Stimulated activated naive B cell treated with anti-CD40 and anti-IgM and Interleukin-4, amounts not matched to agents 10 μg/mL and 1 μg/mL and 100 μg/mL, for 72 hours (primary cell): ENCODE measurements at places on chromosomes 16 and 17.
A peak's percentile ranks its signal among the peaks of the same experiment; 100 is the strongest.

- no peak for DNase-seq
These were observed 31.5 kb upstream of the FBXW10B start for GRCh38 chr17:15650741-15651582.

- DNase-seq: no peak
These were observed 20.1 kb upstream of the HAPSTR1 start for GRCh38 chr16:9071377-9071776.

- no peak for DNase-seq
These were observed 5.5 kb upstream of the ASGR1 start for GRCh38 chr17:7184647-7185046.

GRCh38 chr16:65285128-65286048, 163.5 kb upstream of the CDH11 start:
- no peak for DNase-seq

DNA sequence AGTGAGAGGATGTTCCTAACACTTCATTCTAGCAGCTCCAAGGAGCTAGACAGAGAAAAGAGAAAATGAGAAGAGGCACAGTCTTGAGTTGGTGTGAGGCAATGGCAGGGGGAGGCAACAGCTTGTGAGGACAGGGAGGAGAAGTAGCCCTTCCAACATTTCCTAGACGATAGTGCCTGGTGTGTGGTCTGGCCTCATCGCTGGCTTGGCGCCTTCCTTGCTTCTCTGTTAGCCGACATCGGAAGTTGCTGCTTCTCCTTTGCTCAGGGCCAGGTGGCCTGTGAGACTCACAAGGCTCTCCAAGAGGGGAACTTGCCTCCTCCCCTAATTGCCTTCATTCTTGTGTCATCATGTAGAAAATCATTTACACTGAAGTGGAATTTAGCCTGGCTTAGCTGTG, 208.7 kb downstream of the MAP2K4 start:
- no peak for DNase-seq

DNA sequence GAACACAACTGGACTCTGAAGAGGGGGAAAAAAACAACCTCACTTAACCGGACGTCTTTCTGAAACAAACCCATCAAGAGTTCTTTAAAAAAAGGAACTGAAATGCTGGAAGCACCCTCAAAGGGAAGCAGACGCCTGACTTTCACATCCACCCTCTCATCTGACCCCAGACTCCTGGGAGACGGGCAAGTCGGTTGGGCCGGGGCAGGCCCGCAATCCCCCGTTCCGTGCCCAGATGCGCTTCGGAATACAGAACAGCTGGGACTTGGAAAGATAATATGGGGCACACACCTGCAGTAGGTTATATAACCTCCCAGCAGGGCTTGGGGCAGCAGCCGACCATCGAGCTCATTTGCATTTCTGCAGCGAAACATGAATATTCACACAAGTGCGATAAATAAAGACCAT, 3.7 kb downstream of the ARHGAP27 start:
- DNase-seq: peak; percentile 42

DNA sequence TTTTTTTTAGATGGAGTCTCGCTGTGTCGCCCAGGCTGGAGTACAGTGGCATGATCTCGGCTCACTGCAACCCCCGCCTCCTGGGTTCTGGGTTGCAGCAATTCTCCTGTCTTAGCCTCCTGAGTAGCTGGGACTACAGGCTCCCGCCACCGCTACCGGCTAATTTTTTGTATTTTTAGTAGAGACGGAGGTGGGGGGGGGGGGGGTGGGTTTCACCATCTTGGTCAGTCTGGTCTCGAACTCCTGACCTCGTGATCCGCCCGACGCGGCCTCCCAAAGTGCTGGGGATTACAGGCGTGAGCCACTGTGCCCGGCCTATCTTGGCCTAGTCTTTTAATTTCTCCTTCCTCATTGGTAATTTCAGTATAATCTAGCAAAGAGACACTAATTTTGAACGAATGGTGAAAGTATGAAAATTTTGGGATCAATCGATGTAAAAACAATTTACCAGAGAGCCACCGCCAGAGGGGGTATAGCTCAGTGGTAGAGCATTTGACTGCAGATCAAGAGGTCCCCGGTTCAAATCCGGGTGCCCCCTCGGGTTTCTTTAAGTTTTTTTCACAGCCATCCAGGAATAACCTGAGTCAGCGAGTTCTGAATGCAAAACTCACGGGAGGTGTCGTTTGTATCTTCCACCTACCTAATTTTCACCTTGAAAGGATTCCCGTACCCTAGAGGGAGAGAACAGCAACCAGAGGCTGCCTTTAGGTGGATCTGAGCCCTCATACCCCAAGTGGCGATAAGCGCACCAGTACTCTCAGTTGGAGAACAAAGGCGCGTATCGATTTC, 2.5 kb upstream of the LASP1 start:
- peak; percentile 60 for DNase-seq

DNA sequence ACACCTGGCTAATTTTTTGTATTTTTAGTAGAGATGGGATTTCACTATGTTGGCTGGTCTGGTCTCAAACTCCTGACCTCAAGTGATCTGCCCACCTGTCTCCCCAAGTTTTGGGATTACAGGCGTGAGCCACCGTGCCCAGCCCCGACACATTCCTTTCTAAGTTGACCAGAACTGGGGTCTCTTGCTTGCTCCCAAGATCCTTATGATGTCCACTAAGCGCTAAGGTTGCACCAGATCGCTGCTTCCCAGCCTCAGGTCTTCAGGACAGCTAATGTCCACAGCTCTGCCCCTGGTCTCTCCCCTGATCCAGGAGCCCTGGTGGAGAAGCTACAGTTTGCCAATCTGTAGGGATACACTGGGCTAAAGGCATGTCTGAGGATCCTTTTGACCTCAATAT, 29.5 kb downstream of the NSMCE1 start:
- DNase-seq: no peak

DNA sequence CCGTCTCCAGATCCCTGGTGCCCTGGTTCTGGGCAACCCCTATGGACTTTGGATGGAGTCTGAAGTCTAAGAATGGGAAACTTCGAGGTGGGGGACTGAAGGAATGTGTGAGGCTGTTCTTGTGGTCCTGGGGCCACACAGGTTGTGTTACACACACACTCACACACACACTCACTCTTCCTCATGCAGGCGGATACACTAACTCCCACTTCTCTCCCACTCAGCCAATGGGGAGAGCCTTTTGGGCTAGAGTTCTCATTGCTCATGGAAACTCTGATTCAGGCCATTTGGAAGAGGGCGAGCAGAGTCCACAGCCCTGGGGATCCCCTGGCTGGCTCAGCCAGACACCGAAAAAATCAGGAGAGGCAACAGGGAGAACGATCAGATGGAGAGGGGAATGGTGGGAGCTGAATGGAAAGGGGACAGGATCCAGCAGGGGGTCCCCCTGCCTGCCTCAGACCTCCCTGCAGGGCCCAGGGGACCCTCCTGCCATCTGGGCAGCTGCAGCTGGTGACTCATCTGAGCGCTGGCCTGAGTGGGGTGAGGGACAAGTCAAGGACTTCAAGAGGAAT, 9.1 kb downstream of the IGFBP4 start:
- DNase-seq: no peak

DNA sequence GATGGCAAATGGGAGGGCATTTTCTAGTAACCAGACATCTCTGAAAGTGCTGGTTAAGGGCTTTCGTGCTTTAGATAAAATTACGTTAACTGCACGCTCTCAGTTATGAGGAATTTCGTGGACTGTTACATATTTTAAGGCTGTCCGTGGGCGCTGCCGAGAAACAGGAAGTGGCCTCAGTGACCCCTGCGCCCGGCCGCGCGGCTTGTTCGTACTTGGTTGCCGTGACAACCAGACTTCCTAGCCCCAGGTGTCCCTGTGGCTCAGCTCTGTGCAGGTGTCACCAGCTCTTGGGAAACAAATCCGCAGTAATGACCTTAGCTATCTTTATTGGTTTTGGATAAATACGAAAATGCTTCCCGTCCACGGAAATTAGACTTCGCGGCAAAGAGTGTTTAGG, 52.7 kb downstream of the LMF1 start:
- DNase-seq: no peak

DNA sequence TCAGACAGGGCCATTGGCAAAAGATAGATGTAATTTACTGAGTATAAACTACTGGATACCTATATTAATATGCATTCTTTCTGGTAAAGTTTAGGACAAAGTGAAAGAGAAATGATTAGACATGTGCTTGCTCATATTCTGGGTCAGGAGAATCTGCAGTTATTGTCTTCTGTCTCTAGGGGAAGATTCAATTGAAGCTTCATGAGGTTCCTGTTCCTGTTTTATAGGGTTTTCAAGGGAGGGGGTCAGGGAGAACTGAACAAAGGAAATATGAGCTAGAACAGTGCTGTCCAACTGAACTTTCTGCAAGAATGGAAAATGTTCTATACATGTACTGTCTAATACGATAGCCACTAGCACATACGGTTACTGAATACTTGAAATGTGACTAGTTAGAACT, 59.3 kb upstream of the CORO6 start:
- no peak for DNase-seq

DNA sequence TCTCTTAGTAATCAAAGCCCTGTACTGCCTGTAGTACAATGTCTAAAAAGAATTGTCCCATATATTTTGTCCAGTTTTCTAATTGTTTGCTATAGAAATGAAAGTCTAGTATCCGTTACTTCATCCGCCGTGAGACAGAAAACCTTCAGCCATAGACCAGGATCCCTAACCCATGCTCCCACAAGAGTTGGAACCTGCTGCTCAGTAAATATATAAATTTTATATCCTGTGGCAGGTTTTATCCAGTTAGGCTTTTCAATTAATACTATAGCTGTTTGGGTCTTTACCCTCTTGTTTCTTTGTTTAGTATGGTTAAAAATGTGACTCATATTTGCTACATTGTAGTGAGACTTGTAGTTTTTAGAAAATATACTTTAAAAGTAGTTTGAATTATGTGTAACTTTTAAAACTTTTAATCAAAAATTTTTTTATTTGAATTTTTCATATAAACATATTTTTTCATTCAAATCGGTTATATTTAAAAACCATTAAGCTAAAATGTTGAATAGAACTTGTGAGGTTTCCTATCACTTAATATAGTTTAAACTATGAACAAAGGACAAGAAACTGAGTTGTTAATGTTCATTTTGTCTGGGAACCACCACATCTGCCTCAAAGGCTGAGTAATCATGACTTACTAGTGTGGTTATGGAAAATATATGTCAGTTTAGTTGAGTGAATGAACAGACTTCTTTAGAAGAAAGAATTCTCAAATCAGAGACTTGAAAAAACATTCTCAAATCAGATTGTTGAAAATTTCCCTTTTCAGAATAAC, 54.8 kb downstream of the VMP1 start:
- DNase-seq: no peak

GRCh38 chr16:82177555-82177954, 7.5 kb upstream of the MPHOSPH6 start:
- DNase-seq: no peak

- no peak for DNase-seq
These were observed 150.5 kb downstream of the KATNIP start for GRCh38 chr16:27700304-27700995.

GRCh38 chr17:82647593-82648164, 565 bp downstream of the WDR45B start:
- peak; percentile 37 for DNase-seq

- DNase-seq: no peak
These were observed 6.6 kb upstream of the NACA2 start for GRCh38 chr17:61597607-61598006.

DNA sequence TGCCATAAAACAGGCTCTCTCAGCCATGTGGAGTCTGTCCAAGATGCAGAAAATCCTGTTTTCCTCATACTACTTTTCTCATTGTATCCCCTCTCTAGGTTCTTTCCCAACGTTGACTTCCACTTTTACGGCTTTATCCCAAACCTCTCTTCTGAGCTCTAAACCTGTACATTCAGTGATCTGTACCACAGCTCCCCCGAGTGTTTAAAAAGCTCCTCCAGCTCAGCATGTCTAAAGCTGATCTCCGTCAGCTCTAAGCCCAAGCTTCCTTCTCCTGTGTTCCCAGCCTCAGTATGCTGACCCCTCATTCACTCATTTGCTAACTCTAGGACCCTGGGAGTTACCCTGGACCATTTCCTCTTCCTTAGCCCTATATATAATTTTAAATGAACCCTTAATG, 144.6 kb downstream of the DNAH9 start:
- DNase-seq: no peak

GRCh38 chr17:72063262-72063661, 57.6 kb upstream of the SOX9 start:
- DNase-seq: no peak

DNA sequence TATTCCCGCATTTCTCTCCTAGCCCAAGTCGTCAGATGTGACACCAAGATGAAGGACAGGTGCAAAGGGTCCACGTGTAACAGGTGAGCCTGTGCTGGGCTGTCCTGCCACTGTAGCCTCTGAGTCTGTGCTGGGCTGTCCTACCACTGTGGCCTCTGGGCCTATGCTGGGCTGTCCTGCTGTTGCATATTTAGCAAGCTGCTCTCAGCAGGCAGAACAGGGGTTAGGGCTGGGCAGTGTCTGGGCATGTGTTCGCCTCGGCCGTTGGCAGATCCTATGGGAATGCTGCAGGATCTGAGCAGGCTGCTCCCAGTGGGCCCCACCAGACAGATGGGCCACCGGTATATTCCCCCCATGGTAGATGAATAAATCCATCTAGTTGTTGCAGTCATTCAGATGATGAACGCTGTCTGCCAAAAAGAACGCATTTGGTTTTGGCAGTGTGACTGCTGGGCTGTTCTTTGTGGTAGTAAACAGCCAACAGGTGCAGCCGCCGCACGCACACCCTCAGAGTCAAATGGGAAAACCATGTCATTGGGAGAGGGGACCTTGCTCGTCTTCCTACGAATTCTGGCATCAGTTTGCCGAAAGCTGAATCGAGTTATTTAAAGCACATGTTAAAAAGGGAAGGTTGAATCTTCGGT, 49.2 kb downstream of the CRISPLD2 start:
- DNase-seq: no peak

DNA sequence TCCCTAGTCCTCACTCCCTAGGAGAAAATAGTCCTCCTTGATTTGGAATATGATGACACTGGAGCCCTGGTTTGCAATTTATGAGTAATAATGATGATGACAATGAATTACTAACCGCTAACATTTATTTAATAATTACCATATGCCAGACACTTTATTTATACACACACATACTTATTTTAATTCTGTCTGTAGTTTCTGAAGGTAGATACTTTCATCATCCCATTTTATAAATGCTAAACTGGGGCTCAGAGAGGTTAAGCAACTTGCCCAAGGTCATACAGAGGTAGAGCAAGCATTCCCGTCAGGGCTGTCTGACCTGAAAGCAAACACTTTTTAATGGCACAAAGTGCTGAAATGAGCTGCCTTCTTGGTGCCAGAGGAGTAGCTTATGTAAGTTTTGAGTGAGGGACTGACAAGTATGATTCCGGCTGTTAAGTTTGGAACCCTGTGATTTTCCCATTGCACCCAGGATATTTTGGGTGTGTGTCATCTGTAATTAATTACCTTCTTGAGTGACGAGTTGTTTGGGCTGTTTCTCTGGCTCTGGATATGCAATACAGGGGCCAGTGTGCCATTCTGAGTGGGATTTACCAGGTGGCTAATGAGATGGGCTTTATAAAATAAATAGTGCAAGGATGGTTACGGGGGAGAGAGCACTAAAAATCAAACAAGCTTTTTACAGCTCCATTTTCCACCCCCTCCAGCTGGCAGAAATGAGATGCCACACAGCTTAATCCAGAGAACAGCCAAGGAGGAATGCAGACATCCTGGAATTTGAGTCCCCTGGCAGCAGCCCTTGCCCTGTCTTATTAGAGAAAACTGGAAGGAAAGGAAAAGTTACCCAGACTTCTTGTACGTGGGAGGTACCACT, 211.8 kb downstream of the SNX29 start:
- no peak for DNase-seq

GRCh38 chr16:27408012-27408601, 6.1 kb downstream of the IL21R start:
- DNase-seq: peak; percentile 66
